ENCODE measurements at places on chromosomes 2 and 18. TPM values are rescaled to one million over a fixed set of nuclear protein-coding genes. Genes with fewer than 3 reads are reported as not detected.
A peak's percentile ranks its signal among the peaks of the same experiment; 100 is the strongest.

DNA sequence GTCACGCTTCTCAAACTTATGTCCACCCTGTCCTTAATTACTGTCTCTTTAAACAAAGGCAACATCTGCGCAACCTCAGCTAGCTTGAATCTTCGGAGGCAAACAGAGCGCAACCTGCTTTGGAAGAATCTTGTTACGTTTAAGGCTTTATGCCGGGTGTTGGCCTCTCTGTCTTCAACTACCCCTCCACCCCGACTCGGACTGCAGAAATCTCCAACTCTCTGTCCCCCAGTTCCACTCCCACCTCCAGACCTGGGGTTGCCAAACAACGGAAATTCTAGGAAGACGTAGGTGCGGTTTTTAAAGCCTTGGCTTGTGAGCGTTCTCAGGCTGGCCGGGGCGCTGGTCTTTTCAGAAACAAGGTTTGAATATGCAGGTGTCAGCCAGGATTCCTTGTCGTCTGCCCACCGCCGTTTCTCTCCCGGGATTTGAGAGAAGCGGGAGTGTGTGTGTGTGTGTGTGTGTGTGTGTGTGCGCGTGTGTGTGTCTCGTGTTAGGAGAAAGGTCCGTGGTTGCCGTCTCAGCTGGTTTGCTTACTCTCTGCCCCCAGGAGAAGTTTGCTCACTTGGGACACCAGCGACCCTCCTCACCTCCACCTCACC, 1.1 kb upstream of the ONECUT2 start:
- H3K4me3 ChIP-seq: peak overlapping the region; percentile 73
- H3K4me1 ChIP-seq: peaks cover 33% of the 10 kb centered on the region
- no peak for DNase-seq
- H3K27ac ChIP-seq: no peak overlapping the region
- H3K27me3 ChIP-seq: peaks cover 41% of the 10 kb centered on the region
- no peaks in the 10 kb centered on the region for H3K36me3 ChIP-seq

DNA sequence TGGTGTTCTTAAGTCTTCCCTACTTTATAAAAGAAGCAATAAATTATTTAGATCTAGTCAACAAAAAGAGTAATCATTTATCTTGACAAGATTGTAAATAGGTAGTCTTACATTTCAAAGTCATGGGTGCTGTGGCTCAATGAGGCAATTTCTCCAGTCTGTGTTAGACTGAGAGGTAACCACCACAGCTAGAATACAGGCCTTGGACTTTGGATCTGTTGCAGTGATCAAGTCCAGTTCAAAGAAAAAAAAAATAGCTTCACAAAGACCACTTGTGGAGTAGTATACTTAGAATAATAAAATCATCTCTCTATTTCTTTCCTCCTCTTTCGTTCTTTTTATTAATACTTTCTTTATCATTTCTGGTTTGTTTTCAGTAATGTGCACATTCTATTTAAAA, 93.1 kb upstream of the FSIP2 start:
- H3K4me3 ChIP-seq: no peak overlapping the region
- H3K4me1 ChIP-seq: no peaks in the 10 kb centered on the region
- H3K27me3 ChIP-seq: no peaks in the 10 kb centered on the region
- H3K27ac ChIP-seq: no peak overlapping the region

GRCh38 chr2:142897807-142898206, 20.3 kb downstream of the KYNU start:
- no peaks in the 10 kb centered on the region for H3K27me3 ChIP-seq
- H3K4me3 ChIP-seq: no peak overlapping the region
- H3K27ac ChIP-seq: no peak overlapping the region
- no peaks in the 10 kb centered on the region for H3K36me3 ChIP-seq
- no peak for DNase-seq

DNA sequence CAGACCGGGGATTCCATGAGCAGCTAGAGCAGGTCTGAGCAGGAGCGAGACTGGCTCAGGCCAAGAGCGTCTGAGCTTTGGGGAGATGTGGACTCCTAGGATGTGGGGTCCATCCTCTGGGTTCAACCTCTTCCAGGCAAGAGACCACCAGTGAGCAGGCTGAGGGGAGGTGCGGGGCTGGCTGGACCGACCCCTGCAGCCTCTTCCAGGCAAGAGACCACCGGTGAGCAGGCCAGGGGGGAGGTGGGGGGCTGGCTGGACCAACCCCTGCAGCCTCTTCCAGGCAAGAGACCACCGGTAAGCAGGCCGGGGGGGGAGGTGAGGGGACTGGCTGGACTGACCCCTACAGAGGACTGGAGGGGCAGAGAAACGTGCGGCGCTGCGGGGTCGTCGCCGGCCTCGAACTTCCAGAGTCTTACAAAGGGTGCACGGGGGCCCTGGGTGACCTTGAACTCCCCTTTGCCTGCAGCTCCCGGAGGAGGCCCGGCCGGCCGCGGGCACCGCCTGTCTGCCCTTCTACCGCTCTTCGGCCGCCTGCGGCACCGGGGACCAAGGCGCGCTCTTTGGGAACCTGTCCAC, 63.4 kb downstream of the TPO start:
- H3K36me3 ChIP-seq: no peaks in the 10 kb centered on the region
- H3K27ac ChIP-seq: no peak overlapping the region
- no peaks in the 10 kb centered on the region for H3K27me3 ChIP-seq

DNA sequence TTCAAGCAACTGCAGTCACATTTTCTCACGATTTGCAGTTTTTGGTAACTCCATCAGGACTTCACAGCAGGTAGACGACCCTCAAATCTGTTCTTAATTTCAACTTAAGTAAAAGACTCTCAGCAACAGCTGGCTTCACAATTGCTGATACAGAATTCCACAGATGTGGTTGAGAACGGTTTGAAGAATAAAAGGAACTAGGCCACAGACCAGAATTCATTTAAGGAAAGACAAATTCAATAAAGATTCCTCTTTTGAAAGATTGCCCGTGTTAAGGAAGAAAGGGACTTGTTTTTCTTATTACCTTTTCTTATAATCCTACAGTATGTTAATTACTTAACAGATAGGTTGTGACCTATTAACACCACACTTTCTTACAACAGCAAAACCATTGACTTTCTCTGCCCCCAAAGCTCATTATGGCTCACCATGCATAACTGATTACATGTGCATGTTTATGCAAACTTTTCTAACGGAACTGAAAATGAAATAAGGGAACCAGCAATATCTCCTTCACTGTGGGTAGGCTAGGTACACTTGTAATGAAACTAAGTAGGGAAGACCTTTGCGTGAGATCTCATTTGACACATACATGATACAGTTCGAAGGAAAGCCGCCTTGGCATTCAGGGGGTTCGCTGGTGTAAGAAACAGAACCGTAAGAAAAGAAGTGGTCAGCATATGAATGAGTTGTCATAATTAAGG, 4.7 kb upstream of the ZNF516 start:
- H3K27ac ChIP-seq: no peak overlapping the region
- H3K4me1 ChIP-seq: peaks cover 12% of the 10 kb centered on the region
- H3K27me3 ChIP-seq: no peaks in the 10 kb centered on the region

DNA sequence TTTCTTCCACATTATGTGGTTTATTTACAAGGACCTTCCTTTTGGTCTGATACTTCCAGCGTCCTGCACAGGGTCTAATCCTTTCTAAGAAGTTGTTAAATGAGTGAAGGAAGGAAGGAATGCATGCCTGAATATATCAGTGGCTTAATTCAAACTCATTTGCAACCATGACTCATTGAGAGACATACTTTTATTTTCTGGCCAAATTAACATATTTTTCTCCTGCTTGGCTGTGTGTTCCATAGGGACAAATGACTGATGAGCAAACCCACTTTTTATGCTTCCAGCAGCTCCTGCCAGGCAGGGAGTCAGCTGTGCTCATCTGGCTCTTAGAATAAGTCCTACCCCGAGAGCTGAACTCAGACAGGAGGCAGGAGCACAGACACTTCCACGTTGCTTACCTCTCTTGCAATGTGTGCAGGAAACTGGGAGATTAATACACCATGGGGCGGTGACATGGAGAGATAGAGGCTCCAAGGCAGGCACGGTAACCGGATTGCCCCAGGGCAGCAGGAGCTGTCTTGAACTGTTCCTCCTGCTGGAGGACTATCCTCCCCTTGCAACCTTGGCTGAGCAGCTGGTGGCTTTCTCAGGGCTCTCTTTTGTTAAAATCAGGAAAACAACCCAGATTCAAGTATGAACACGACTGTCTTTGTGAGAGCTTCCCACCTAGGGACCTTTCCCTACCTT, 667.5 kb upstream of the HS6ST1 start:
- no peak for DNase-seq
- H3K4me1 ChIP-seq: no peaks in the 10 kb centered on the region
- no peaks in the 10 kb centered on the region for H3K36me3 ChIP-seq

DNA sequence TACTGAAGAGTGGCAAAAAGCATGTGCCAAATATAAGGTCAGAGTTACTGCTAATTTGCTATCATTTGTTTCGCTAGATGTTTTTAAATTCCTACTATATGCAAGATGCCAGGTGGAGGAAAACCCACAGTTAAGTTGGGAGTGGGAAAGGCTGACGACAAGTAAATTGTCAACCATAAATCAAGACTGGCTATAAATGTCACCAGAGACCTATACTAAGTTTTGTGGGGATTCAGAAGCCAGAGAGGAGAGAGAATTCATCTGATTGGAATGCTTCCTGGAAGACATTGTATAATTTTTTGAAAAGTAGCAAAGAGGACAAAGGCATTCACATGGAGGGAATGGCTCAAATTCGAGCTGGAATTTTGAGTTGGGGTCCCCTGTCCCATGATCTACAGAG, 64.3 kb downstream of the CFAP221 start:
- no peaks in the 10 kb centered on the region for H3K27me3 ChIP-seq
- peaks cover 9% of the 10 kb centered on the region for H3K4me1 ChIP-seq
- H3K4me3 ChIP-seq: no peak overlapping the region
- H3K36me3 ChIP-seq: no peaks in the 10 kb centered on the region
- DNase-seq: no peak

- no peak overlapping the region for H3K27ac ChIP-seq
Measured at GRCh38 chr2:57370882-57371585, 675.6 kb upstream of the VRK2 start.

DNA sequence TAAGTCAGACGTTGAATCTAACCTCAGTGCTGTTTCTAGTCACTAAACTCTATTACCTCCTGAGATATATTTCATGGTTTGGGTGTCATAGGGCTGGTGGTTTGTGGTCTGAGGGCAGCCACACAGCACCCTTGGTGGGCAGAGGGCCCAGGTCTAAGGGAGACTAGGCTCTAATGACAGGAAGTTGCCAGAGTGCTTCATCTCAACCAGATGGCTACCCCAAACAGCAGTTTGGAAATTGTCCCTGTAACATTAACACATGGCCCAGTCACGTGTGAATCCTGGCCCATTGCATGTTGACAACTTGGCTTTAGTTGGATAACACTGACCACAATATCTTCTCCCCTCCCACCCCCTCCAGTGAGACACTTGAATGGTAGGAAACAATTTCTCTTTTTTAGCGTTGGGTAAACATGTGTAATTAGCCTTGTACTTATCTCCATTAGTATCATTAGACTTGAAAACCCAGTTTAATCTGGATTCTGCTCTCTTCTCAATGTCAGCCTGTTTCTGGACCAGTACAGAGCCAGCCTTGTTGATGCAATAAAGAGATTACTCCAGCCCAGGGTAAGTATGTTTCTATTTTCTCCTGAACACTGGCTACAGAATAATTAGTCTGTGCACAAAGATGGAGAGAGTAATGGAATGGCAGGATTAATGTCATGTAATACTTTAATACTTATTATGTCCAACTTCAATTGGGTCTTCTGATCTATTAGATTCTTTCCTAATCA, 187.8 kb upstream of the SIX3 start:
- no peaks in the 10 kb centered on the region for H3K36me3 ChIP-seq
- H3K27me3 ChIP-seq: no peaks in the 10 kb centered on the region
- no peak overlapping the region for H3K4me3 ChIP-seq
- no peak for DNase-seq

DNA sequence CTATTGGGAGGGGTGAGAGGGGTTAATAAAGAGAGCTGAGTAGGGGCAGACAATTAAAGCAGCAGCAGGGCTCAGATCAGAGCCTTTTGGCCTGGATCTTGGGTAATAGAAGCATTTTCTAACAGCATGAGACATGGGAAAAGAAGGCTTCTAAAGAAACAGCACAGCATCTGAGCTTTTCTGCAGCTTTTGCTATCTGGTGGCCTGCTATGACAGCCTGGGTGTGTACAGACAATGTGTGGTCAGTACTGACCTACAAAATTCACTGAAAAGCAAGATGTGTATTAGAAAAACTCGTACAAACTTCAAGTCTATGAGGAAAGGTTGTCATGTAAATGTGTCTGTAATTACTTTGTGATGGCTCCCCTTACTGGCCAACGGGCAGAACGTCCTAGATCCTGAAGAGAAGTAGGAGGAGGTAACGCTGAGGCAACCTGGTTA, 95.6 kb downstream of the GALNT3 start:
- H3K27me3 ChIP-seq: peaks cover 39% of the 10 kb centered on the region
- peak; percentile 19 for DNase-seq
- H3K4me1 ChIP-seq: no peaks in the 10 kb centered on the region

GRCh38 chr18:31511098-31511497, 13.1 kb downstream of the DSG2 start:
- 0 out of 2 replicates have a peak, but pooled peaks cover 3% of the 10 kb centered on the region for H3K36me3 ChIP-seq
- H3K27ac ChIP-seq: peak overlapping the region; percentile 6
- DNase-seq: no peak
- H3K4me1 ChIP-seq: peaks cover 60% of the 10 kb centered on the region

DNA sequence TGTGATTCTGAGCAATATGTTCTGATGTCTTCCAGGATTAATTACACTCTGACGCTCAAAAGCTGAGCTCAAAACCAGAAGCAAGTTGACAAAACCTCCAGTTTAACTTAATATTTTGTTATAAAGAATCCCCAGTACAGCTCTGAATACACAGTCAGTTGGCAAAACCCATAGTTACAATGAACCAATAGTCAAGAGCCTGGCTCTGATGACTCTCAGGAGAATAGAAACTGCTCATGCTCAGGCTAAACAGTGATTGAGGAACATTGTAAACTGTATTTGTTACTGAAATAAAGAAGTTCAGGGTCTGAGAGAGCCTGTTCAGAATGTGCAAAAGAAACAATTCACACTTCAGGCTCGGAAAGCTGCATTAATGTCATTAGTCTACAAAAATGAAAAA, 1565.9 kb downstream of the SUCLG1 start:
- H3K36me3 ChIP-seq: no peaks in the 10 kb centered on the region
- no peak overlapping the region for H3K27ac ChIP-seq
- no peaks in the 10 kb centered on the region for H3K27me3 ChIP-seq

- no peak for DNase-seq
- H3K27me3 ChIP-seq: no peaks in the 10 kb centered on the region
- H3K4me3 ChIP-seq: no peak overlapping the region
- H3K36me3 ChIP-seq: no peaks in the 10 kb centered on the region
Measured at GRCh38 chr2:82789851-82790205, 1669.3 kb downstream of the SUCLG1 start.

Gene COL6A3
- total RNA-seq: 1.2 TPM

Gene CXCR4
- total RNA-seq: 1.3 TPM

Gene RTKN
- 94.0 TPM for total RNA-seq

Gene CD207
- not detected for total RNA-seq

Gene LIPG
- 2.6 TPM for total RNA-seq

All from HCT116 (cell line).